Neural progenitor cell (in vitro differentiated cells): ENCODE measurements at places on chromosomes 1 and 21. TPM values are rescaled to one million over a fixed set of nuclear protein-coding genes. Genes with fewer than 3 reads are reported as not detected.

TEDDM1 gene
- total RNA-seq, result not detected in 2 replicates

DNA sequence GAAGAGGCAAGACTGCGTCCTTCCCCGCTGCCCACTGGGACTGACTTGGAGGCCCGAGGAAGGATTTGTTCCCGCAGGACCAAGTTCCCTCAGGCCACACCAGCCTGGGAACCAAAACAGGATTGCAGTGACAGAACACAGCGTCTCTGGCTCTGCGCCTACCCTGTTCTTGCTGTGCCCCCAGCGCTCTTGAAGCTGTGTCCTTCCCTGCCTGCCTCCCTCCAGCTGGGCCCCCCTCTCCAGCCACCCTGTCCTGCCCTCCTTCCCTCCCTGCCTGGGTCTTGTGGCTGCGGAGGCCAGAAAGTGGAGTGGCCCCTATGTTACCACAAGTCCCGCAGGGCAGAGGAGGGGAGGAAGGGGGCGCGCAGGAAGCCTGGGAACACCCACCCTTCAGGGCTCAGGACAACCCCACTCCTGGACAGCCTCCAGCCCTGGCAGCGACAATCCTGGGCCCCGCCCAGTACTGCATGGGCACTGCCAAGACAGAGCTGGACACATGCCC is 164.9 kb downstream of the DYRK1A start:
- DNase-seq, result peak; percentile 9

DNA sequence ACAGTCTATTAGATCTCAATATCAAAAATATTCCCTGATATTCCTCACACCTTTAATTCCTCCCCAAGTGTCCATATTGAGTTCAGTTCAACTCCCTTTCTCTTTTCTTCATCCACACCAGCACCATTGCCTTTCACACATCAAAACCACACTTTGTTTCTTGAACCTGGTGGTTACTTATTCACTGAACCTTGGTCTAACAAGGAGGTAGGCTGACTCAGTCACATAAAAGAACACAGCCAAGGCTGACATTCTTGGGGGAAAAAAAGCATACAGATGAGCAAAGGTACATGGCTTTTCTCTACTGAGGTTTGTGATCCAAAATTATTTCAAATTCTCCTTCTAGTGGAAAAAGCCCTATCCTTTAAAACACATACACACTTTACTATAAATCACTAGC is 131.7 kb upstream of the USH2A start:
- no peak for DNase-seq

GRCh38 chr1:20604678-20605077 is 15.8 kb downstream of the CDA start:
- DNase-seq, result no peak

GRCh38 chr1:187092104-187092503 is 263.4 kb downstream of the PLA2G4A start:
- no peak for DNase-seq

DNA sequence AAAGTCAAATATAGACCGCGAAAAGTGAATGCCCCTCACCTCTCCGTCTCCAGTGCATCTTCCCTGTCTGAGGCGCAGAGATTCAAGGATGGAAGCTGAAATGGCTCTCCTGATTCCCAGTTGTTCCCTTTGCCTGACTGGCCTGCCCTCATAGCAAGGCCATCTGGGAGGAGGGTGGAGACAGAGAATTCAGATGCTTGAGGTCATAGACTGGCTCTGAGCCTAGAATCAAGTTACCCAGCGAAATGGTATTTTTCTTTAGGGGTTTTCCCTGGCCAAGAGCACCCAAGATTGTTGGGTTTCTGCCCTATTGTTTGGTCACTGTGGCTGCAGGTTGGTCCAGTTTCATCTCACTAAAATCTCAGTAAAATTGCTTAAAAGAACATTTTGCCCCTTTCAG is 7.2 kb downstream of the METTL13 start:
- no peak for DNase-seq
